ENCODE measurements at places on chromosomes 5 and 9. TPM values are rescaled to one million over a fixed set of nuclear protein-coding genes. Genes with fewer than 3 reads are reported as not detected.

MEIKIN gene
- not detected for total RNA-seq

TRIM23 gene
- total RNA-seq = 17.5 TPM

CDHR2 gene
- 0.46 TPM for total RNA-seq

GRCh38 chr9:72779614-72780013, 173.2 kb downstream of the ALDH1A1 start:
- no peak overlapping the region for H3K27ac ChIP-seq
- H3K36me3 ChIP-seq = no peaks in the 10 kb centered on the region
- no peak overlapping the region for H3K4me3 ChIP-seq
- no peaks in the 10 kb centered on the region for H3K4me1 ChIP-seq
- DNase-seq = no peak
- H3K27me3 ChIP-seq = peaks cover 23% of the 10 kb centered on the region

- H3K36me3 ChIP-seq = no peaks in the 10 kb centered on the region
- no peak overlapping the region for H3K4me3 ChIP-seq
- no peak overlapping the region for H3K27ac ChIP-seq
- H3K4me1 ChIP-seq = no peaks in the 10 kb centered on the region
These were observed 28.0 kb downstream of the NKD2 start for GRCh38 chr5:1036504-1037122.

DNA sequence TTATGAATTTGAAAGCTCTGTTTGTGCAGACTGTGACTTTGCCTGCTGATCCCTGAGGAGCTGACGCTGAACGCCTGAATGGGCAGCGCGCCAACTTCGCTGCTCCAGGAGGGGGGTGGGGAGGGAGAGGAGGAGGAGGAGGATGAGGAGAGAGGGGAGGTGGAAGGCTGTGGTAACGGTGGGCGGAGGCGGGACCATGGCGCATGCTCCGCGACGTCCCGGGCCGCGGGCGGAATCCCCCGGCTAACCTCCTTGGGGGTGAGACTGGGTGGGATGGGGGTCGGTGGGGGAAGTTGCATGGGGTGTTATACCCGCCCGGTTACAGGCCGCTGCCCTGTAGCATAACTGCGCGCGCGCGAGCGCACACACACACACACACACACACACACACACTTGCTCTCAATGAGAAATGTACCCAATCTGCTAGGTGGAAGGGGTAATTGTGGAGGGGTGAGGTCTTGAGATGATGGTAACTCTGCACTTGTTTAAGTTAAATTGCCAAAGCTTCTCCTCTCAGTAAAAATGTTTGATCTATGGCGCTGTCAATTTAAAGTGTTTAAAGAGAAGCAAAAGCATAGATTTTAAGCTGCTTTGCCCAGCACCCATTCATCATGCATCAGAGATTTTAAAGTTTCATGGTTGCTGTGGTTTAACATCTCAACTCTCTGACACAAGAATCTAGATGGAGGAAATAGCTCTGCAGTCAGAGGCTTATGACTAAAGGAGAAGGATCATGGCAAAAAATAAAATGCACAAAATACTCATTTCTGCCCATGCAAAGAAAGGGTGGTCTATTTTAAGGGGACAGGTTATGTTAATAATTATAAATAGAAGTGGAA, 76.6 kb upstream of the TBCA start:
- H3K4me1 ChIP-seq = peaks cover 10% of the 10 kb centered on the region
- no peaks in the 10 kb centered on the region for H3K27me3 ChIP-seq
- H3K27ac ChIP-seq = peak overlapping the region; percentile 64
- no peaks in the 10 kb centered on the region for H3K36me3 ChIP-seq

DNA sequence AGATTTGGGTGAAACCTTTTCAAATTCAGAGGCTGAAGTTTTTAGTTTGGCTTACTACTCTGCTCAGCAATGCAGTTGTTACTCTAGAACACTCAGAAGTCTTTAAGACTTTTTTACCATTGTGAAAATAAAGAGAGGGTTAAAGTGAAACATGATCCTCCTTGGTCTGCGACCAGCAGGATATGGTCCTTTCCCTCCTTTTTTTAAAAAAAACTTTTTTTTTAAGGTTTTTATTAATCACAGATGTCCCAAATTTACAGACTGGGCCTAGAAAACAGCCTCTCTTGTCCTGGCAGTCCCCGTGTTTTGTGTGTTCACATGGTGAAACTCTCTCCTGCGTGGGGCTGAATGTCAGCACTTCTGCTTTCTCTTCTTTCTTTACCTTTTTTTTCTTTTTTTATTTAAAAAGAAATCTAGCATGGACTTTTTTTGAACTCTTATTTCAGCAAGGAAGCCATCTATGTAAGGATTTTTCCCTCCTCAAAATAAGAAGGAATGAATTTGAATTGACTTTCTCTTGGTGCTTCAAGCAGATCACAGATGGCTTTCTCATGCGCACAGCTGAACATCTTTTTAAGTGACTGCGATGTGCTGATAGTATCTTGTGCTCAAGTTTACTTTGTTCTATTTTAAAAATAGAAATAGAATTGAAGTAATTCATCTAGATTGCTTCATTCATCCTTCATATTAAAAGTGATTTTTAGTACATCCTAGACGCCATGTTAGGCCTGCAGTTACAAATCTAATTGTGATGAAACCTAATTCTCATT, 128.7 kb upstream of the OTULINL start:
- no peaks in the 10 kb centered on the region for H3K27me3 ChIP-seq
- peak overlapping the region; percentile 89 for H3K27ac ChIP-seq
- peaks cover 14% of the 10 kb centered on the region for H3K36me3 ChIP-seq
- peak overlapping the region; percentile 9 for H3K4me3 ChIP-seq

DNA sequence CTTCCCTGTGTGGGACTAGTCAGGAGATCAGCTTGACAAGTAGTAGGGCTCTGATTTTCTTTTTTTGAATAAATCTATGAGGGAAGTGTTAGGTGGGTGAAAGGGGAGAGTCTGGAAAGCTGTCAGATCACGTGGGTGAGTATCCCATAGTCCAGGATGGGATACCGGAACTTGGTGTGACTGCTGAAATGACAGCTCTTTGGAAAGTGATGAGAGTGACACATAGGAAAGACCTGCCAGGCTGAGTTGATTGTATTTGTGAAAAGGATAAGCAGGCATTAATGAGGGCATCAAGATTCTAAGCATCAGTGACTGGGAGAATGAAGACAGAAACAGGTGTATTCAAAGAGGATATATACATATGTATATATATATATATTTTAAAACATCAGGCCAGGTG, 35.6 kb downstream of the ACTBL2 start:
- H3K4me3 ChIP-seq = no peak overlapping the region
- DNase-seq = no peak
- H3K36me3 ChIP-seq = peaks cover 2% of the 10 kb centered on the region
- no peaks in the 10 kb centered on the region for H3K27me3 ChIP-seq
- H3K27ac ChIP-seq = no peak overlapping the region

GRCh38 chr9:136316271-136316751, 11.0 kb upstream of the GPSM1 start:
- H3K27me3 ChIP-seq = no peaks in the 10 kb centered on the region
- DNase-seq = no peak
- H3K36me3 ChIP-seq = peaks cover 7% of the 10 kb centered on the region
- no peak overlapping the region for H3K27ac ChIP-seq
- no peak overlapping the region for H3K4me3 ChIP-seq

- H3K4me1 ChIP-seq = no peaks in the 10 kb centered on the region
- H3K27ac ChIP-seq = no peak overlapping the region
These were observed 22.1 kb upstream of the GALNT10 start for GRCh38 chr5:154168395-154168794.

DNA sequence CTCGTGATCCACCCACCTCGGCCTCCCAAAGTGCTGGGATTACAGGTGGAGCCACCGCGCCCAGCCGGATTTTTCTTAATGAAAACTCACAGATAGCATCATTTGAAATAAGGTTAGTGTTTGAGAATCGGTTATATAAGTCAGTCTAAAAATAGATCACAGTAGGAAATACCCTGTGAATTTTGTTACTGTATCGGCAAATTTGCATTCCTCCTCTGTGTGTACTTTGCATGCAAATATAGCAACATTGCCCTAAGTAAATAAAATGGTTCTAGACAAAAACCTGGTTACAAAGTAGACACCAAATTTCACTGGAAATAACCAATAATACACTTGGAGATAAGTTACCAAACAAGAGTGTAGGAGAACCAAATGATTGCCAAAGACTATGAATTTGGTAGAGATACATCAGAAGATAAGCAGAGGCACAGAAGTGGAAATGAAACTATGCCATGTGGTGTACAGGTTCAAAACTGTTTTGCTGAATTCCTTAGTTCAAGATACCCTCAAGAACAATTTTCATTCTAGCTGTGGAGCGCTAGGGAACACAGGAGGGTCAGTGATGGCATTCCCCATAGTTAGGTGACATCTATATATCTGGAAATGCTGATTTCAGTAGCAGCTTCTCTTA, 58.1 kb downstream of the ICE1 start:
- no peak overlapping the region for H3K4me3 ChIP-seq
- DNase-seq = no peak
- H3K36me3 ChIP-seq = peaks cover 30% of the 10 kb centered on the region
- H3K27me3 ChIP-seq = no peaks in the 10 kb centered on the region
- H3K4me1 ChIP-seq = no peaks in the 10 kb centered on the region
- H3K27ac ChIP-seq = no peak overlapping the region

GRCh38 chr5:14168144-14168792, 25.1 kb downstream of the TRIO start:
- peaks cover 3% of the 10 kb centered on the region for H3K36me3 ChIP-seq
- peaks cover 80% of the 10 kb centered on the region for H3K4me1 ChIP-seq
- H3K4me3 ChIP-seq = no peak overlapping the region

Measured in chondrocyte (in vitro differentiated cells).